ENCODE measurements at places on chromosomes 2 and 18. TPM values are rescaled to one million over a fixed set of nuclear protein-coding genes. Genes with fewer than 3 reads are reported as not detected.

GRCh38 chr2:200360364-200360763, 53.9 kb downstream of the SPATS2L start:
- DNase-seq = no peak
- H3K4me3 ChIP-seq = no peak overlapping the region
- peaks cover 9% of the 10 kb centered on the region for H3K4me1 ChIP-seq
- no peaks in the 10 kb centered on the region for H3K27me3 ChIP-seq
- no peaks in the 10 kb centered on the region for H3K36me3 ChIP-seq

- H3K27me3 ChIP-seq = no peaks in the 10 kb centered on the region
- H3K27ac ChIP-seq = no peak overlapping the region
- H3K4me1 ChIP-seq = peaks cover 12% of the 10 kb centered on the region
- H3K36me3 ChIP-seq = no peaks in the 10 kb centered on the region
Measured at GRCh38 chr2:217387776-217388387, 528.0 kb upstream of the TNP1 start.

GRCh38 chr2:66431846-66432587, 2.9 kb upstream of the MEIS1 start:
- H3K27ac ChIP-seq = no peak overlapping the region
- peak; percentile 44 for DNase-seq
- H3K36me3 ChIP-seq = no peaks in the 10 kb centered on the region
- H3K4me3 ChIP-seq = peak overlapping the region; percentile 80
- no peaks in the 10 kb centered on the region for H3K27me3 ChIP-seq

DNA sequence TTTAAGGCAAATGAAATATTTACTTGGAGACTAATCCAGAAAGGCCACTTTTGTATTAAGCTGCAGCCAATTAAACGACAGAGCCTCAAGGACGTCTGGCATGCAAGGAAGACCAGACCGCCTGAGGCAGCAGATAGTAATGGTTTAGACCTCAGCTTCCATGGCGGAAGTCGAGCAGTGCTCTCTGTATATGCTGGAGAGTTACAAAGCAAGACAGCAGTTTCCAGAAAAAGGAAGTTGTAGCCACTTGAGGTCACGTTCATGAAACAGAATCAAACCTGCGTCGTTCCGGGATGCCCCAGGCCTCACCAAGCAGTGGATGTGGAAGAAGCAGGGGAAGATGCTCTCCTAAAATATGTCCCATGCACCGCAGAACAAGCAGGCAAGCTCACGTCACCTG, 142.0 kb downstream of the PTGR3 start:
- DNase-seq = no peak
- H3K36me3 ChIP-seq = no peaks in the 10 kb centered on the region
- H3K4me3 ChIP-seq = no peak overlapping the region
- H3K27ac ChIP-seq = no peak overlapping the region
- H3K4me1 ChIP-seq = no peaks in the 10 kb centered on the region
- no peaks in the 10 kb centered on the region for H3K27me3 ChIP-seq

- no peaks in the 10 kb centered on the region for H3K36me3 ChIP-seq
- no peak for DNase-seq
- no peaks in the 10 kb centered on the region for H3K4me1 ChIP-seq
- H3K4me3 ChIP-seq = no peak overlapping the region
Measured at GRCh38 chr2:65634304-65634703, 201.9 kb upstream of the SPRED2 start.

DNA sequence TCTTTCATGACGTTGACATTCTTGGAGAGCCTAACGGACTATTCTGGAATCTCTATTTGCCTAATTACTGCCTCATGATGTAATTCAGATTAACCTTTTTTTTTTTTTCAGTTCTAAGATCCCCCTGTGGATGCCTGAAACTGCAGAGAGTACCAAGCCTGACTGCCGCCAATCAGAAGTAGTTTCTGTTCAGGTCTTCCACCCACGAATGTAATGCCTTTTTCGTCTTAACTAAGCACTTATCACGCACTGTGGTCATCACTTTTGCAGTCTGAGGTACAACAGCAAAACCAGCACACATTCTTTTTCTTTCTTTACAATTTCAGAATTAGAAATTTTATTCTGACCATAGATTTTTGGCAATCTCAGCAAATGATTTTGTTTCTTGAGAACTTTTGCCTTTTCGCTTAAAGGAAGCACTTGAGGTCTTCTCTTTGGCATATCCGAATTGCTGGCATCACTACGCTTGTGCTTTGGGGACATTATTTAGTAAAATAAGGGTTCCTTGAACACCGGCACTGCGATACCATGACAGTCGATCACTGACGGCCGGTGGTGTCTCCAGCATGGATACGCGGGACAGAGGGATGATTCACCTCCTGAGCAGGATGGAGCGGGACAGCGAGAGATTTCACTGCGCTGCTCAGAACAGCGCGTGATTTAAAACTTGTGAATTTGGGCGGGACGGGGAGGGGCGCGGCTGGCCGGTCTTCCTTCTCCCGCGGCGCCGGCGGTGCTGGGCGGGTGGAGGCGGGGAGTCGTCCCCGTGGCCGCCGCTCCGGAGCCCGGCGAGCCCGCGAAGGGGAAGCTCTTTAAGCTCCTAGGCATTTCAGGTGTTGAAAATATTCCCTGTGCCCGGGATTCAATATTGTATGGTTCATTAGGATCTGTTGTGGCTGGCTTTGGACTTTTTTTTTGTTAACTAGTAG, 32.0 kb upstream of the GPR55 start:
- no peaks in the 10 kb centered on the region for H3K27me3 ChIP-seq
- no peaks in the 10 kb centered on the region for H3K36me3 ChIP-seq
- H3K4me3 ChIP-seq = peak overlapping the region; percentile 9
- DNase-seq = peak; percentile 24
- no peak overlapping the region for H3K27ac ChIP-seq

DNA sequence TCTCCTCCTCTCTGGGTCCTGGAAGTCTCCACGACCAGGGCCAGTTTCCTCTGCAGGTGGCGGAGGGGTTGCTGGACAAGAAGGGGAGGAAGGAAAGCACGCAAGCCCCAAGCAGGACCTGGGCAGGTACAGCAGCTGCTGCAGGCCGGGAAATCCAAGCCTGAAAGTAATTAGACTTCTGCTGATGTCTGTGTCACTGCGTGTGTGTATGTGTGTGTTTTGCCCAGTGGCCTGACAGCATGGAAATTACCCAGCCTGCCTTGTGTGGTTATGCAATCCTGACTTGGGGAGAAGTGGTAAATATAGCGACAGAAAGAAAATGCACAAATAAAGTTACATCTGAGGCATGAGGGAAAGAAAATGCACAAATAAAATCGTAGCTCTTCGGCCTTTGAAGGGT, 121.8 kb upstream of the ZBTB14 start:
- H3K27ac ChIP-seq = no peak overlapping the region
- DNase-seq = no peak
- no peaks in the 10 kb centered on the region for H3K36me3 ChIP-seq
- H3K4me3 ChIP-seq = no peak overlapping the region
- no peaks in the 10 kb centered on the region for H3K27me3 ChIP-seq
- H3K4me1 ChIP-seq = no peaks in the 10 kb centered on the region

- H3K27ac ChIP-seq = no peak overlapping the region
- no peaks in the 10 kb centered on the region for H3K4me1 ChIP-seq
- H3K27me3 ChIP-seq = no peaks in the 10 kb centered on the region
- no peak overlapping the region for H3K4me3 ChIP-seq
- no peaks in the 10 kb centered on the region for H3K36me3 ChIP-seq
Measured at GRCh38 chr2:182920631-182921056, 54.2 kb upstream of the FRZB start.

GRCh38 chr18:57586251-57587049, at the start of gene FECH:
Gene FECH, minus strand, starts transcription at chr18:57586702. Its CDS starts 82 bp downstream, at chr18:57586620.
- no peaks in the 10 kb centered on the region for H3K27me3 ChIP-seq
- peak; percentile 78 for DNase-seq
- H3K4me1 ChIP-seq = peaks cover 2% of the 10 kb centered on the region

DNA sequence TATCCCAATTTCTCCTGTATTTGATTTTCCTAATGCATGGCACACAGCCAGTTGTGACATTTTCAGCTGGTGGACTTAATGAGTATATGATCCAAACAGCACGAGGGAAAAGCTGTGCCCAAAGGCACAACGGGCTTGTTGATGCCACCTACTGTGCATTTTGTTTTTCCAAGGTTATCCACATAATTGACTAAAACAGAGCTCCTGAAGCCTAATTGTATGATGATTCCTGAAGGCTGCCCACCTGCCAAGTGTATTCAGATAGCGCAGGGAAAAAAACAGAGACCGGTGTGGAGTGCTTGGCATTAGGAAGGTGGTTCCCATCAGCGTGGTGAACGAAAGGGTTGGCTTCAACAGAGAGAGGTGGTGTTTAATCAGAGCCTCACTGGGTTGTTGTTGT, 14.9 kb downstream of the RBMS1 start:
- peaks cover 8% of the 10 kb centered on the region for H3K4me1 ChIP-seq
- H3K4me3 ChIP-seq = no peak overlapping the region
- H3K27ac ChIP-seq = no peak overlapping the region
- no peaks in the 10 kb centered on the region for H3K27me3 ChIP-seq
- H3K36me3 ChIP-seq = no peaks in the 10 kb centered on the region
- no peak for DNase-seq

DNA sequence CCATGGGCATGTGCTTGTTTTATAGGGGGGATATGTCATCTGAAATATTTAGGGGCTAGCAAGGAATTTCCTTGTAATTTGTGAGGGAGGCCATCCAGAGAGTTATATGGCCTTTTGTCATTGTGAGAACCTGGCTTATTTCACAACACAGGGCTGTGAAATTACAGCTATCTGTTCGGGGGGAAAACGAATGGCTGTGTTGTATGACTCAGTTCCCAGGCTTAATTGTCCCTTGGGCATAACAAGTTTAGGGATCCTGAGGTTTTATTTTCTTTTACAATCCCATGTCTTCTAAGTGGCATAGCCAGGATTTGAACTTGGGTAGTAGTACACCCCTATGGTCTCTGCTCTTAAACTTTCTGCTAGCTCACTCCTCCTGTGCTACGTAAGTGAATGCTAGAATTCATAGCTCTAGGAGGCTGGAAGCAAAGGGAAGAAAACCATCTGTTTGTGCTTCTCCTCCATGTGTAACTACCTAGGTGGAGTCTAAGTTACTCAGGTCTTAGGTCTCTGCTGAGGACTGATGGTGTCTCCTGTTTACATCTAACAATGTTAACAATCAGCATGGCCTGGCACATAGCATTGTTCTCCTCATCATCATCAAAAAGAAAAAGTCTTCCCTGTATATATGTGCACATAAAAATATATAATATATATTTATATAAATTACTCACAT, 53.8 kb downstream of the SKA1 start:
- H3K4me1 ChIP-seq = no peaks in the 10 kb centered on the region
- H3K36me3 ChIP-seq = no peaks in the 10 kb centered on the region
- H3K27me3 ChIP-seq = no peaks in the 10 kb centered on the region
- no peak for DNase-seq

GRCh38 chr2:147463881-147464520, 380.8 kb upstream of the ACVR2A start:
- no peak overlapping the region for H3K4me3 ChIP-seq
- no peak for DNase-seq
- H3K27ac ChIP-seq = no peak overlapping the region
- no peaks in the 10 kb centered on the region for H3K4me1 ChIP-seq
- H3K36me3 ChIP-seq = no peaks in the 10 kb centered on the region
- H3K27me3 ChIP-seq = no peaks in the 10 kb centered on the region

DNA sequence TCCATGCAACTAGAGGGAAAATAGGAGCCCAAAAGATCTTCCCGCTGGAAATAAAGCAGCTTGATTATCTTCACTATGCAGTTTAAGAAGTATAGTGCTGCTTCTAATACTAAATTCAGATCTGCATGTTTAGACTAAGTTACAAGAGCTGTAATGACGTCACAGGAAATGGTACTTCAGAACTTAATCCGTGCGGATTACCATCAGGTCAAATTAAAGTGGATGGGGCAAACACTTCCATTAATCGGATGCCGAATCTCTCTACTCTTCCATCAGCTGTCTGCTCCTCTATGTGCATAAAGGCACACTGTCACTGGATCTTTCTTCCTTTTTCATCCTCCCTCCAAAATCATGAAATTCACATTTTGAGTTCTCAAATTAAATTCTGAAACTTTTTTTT, 52.6 kb downstream of the TRAPPC12 start:
- H3K4me3 ChIP-seq = no peak overlapping the region
- no peaks in the 10 kb centered on the region for H3K36me3 ChIP-seq
- no peak for DNase-seq
- H3K4me1 ChIP-seq = no peaks in the 10 kb centered on the region
- H3K27ac ChIP-seq = no peak overlapping the region
- no peaks in the 10 kb centered on the region for H3K27me3 ChIP-seq

DNA sequence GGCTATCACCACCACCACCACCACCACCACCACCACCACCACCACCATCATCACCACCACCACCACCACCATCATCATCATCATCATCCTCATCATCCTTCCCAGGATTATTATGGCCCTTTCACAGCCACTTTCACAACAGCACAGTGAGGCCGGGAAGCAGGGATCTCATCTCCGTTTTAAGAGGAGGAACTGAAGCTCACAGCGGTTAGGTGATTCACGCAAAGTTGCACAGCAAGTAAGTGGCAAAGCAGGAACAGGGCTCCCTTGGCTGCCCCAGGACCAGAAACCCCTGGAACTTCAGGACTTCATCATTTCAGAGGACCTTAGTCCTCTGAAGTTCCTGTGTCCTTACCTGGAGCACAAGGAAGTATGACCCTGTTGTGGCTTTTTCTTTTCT, 26.8 kb downstream of the MRPL35 start:
- H3K27me3 ChIP-seq = no peaks in the 10 kb centered on the region
- H3K4me1 ChIP-seq = peaks cover 7% of the 10 kb centered on the region
- no peak overlapping the region for H3K4me3 ChIP-seq
- no peak overlapping the region for H3K27ac ChIP-seq

- DNase-seq = no peak
- no peaks in the 10 kb centered on the region for H3K36me3 ChIP-seq
- peaks cover 1% of the 10 kb centered on the region for H3K4me1 ChIP-seq
- H3K27me3 ChIP-seq = no peaks in the 10 kb centered on the region
- H3K4me3 ChIP-seq = no peak overlapping the region
Measured at GRCh38 chr2:44997963-44998362, 11.3 kb downstream of the SIX2 start.

DNA sequence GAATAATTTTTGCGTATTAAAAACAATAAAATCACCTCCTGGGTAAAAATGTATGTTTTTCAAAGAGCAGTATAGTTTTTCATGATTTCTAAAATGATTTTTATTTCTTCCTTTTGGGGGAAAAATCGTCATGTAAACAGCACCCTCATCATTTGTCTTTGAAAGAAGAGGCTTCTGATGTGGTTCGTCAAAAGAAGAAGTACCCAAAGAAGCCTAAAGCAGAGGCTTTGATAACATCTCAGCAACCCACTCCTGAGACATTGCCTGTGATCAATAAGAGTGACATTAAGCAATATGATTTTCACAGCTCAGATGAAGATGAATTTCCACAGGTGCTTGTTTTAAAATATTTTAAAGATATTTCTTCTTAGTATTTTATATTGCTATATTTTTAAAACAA, 110.2 kb upstream of the KIF5C start:
- H3K27ac ChIP-seq = no peak overlapping the region
- peaks cover 2% of the 10 kb centered on the region for H3K4me1 ChIP-seq
- H3K36me3 ChIP-seq = no peaks in the 10 kb centered on the region
- no peak overlapping the region for H3K4me3 ChIP-seq
- DNase-seq = no peak
- no peaks in the 10 kb centered on the region for H3K27me3 ChIP-seq

Gene ALPI
- not detected for total RNA-seq

Gene REG1B
- 1.7 TPM for total RNA-seq

Gene BOLL
- total RNA-seq = not detected

Gene MYO7B
- 0.23 TPM for total RNA-seq

Gene CHRNG
- not detected for total RNA-seq
